ENCODE measurements at places on chromosomes 6 and 20.

- no peaks in the 10 kb centered on the region for H3K36me3 ChIP-seq
- no peaks in the 10 kb centered on the region for H3K27me3 ChIP-seq
- H3K4me3 ChIP-seq = no peak overlapping the region
- H3K4me1 ChIP-seq = no peaks in the 10 kb centered on the region
Observed at GRCh38 chr20:61668771-61669503, 396.7 kb downstream of the TAF4 start.

GRCh38 chr6:143939364-143939763 lies 68.7 kb downstream of the PLAGL1 start:
- no peaks in the 10 kb centered on the region for H3K36me3 ChIP-seq
- H3K27me3 ChIP-seq = no peaks in the 10 kb centered on the region
- H3K4me3 ChIP-seq = no peak overlapping the region
- H3K4me1 ChIP-seq = no peaks in the 10 kb centered on the region
- no peak for DNase-seq
- no peak overlapping the region for H3K27ac ChIP-seq

DNA sequence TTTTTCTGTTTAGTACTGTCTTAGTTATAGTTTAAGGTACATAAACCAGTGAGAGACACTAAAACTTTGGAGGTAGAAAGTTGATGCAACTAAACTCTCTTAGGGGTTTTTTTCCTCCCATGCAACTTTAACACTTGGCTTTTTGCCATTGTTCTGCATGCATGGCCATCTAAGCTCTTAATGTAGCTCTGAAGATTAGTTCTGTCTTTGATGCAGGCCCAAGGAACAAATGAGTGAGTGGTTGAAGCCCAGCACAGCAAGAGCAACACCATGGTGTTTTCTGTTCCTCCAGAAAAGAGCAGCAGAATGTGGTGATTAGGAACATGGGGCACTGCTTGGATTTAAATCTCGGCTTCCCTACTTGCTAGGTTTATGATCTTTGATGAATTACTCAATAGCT lies 89.3 kb downstream of the L3MBTL3 start:
- no peaks in the 10 kb centered on the region for H3K4me1 ChIP-seq
- no peak overlapping the region for H3K4me3 ChIP-seq
- no peaks in the 10 kb centered on the region for H3K36me3 ChIP-seq
- DNase-seq = no peak
- H3K27ac ChIP-seq = no peak overlapping the region

- no peak for DNase-seq
- H3K4me1 ChIP-seq = peaks cover 40% of the 10 kb centered on the region
- H3K27ac ChIP-seq = peak overlapping the region; percentile 67
- peak overlapping the region; percentile 97 for H3K4me3 ChIP-seq
Observed at GRCh38 chr20:45857882-45858216, 435 bp downstream of the ZSWIM3 start.

DNA sequence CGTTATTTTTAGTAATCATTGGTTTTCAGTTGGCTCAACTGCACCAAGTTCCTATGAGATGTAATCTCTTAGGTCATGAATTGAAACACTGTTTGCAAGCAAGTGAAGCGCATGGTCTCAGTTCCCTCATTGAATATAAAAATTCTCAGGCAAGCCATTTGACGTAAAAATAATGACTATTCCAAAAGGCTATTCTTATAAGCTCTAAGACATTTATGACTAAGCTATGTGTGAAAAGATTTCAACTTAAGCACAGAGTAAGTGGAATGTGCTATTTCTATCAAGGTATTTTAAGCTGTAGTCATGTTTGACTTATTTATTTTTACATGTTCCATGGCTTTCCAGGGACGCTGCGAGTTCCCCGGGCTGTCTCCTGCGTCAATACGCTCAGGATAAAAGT lies 248.5 kb downstream of the THBS2 start:
- peaks cover 17% of the 10 kb centered on the region for H3K4me1 ChIP-seq
- DNase-seq = no peak
- H3K4me3 ChIP-seq = no peak overlapping the region
- no peaks in the 10 kb centered on the region for H3K36me3 ChIP-seq
- no peaks in the 10 kb centered on the region for H3K27me3 ChIP-seq
- H3K27ac ChIP-seq = peak overlapping the region; percentile 45

GRCh38 chr20:300345-300990 lies 3.1 kb downstream of the ZCCHC3 start:
- H3K4me3 ChIP-seq = peak overlapping the region; percentile 74
- no peak overlapping the region for H3K27ac ChIP-seq
- no peak for DNase-seq
- H3K36me3 ChIP-seq = no peaks in the 10 kb centered on the region

- no peak overlapping the region for H3K27ac ChIP-seq
- H3K27me3 ChIP-seq = no peaks in the 10 kb centered on the region
- no peaks in the 10 kb centered on the region for H3K4me1 ChIP-seq
- DNase-seq = no peak
Observed at GRCh38 chr20:36179170-36179945, 24.8 kb downstream of the EPB41L1 start.

- H3K4me1 ChIP-seq = no peaks in the 10 kb centered on the region
- H3K27ac ChIP-seq = no peak overlapping the region
- DNase-seq = no peak
- H3K4me3 ChIP-seq = no peak overlapping the region
Observed at GRCh38 chr6:3517350-3517749, 60.5 kb upstream of the SLC22A23 start.

GRCh38 chr6:161963634-161964234 lies 689.9 kb upstream of the AGPAT4 start:
- H3K27me3 ChIP-seq = no peaks in the 10 kb centered on the region
- H3K4me1 ChIP-seq = no peaks in the 10 kb centered on the region
- H3K27ac ChIP-seq = no peak overlapping the region
- H3K36me3 ChIP-seq = no peaks in the 10 kb centered on the region

DNA sequence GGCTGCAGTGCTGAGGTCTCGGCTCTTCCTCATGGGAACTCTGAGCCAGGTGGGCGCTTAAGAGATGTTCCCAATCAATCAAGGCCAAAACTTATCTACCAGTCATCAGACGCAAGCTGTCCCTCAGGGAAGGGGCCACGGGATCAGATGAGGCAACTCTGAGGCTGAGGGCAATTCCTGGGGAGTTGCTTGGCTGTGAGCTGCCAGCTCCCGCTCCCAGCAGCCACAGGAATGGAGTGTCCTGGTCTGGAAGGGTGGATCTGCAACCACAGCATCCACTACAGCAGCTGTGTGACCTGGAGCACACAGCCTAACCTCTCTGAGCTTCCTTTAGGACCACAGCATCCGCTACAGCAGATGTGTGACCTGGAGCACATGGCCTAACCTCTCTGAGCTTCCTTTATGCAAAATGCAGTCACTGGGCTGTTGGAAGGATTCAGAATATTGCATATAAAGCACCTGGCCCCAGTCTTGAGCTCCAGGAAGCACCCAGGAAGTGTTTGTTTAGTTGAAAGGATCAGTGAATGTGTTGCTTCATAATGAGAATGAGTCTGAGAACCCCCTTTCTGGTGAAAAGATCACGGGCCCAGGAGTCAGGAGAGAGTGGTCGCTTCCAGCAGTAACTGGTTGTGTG lies 60.9 kb downstream of the TFAP2C start:
- H3K36me3 ChIP-seq = no peaks in the 10 kb centered on the region
- no peaks in the 10 kb centered on the region for H3K27me3 ChIP-seq
- H3K4me1 ChIP-seq = no peaks in the 10 kb centered on the region
- no peak overlapping the region for H3K4me3 ChIP-seq
- no peak for DNase-seq

- no peak for DNase-seq
- no peak overlapping the region for H3K4me3 ChIP-seq
- no peaks in the 10 kb centered on the region for H3K4me1 ChIP-seq
- no peak overlapping the region for H3K27ac ChIP-seq
- H3K36me3 ChIP-seq = no peaks in the 10 kb centered on the region
Observed at GRCh38 chr6:1348675-1349074, 36.8 kb downstream of the FOXQ1 start.

- H3K36me3 ChIP-seq = no peaks in the 10 kb centered on the region
- no peak overlapping the region for H3K4me3 ChIP-seq
- no peaks in the 10 kb centered on the region for H3K4me1 ChIP-seq
Observed at GRCh38 chr6:49118478-49118877, 344.6 kb downstream of the MMUT start.

GRCh38 chr20:40591536-40591935 lies 97.5 kb downstream of the MAFB start:
- H3K36me3 ChIP-seq = no peaks in the 10 kb centered on the region

- H3K27ac ChIP-seq = no peak overlapping the region
- H3K36me3 ChIP-seq = no peaks in the 10 kb centered on the region
- no peak overlapping the region for H3K4me3 ChIP-seq
- no peaks in the 10 kb centered on the region for H3K4me1 ChIP-seq
- no peak for DNase-seq
Observed at GRCh38 chr20:56780266-56780665, 151.2 kb downstream of the TFAP2C start.

- no peaks in the 10 kb centered on the region for H3K27me3 ChIP-seq
- H3K36me3 ChIP-seq = no peaks in the 10 kb centered on the region
- DNase-seq = no peak
- no peak overlapping the region for H3K4me3 ChIP-seq
- no peaks in the 10 kb centered on the region for H3K4me1 ChIP-seq
Observed at GRCh38 chr6:41697861-41698781, 37.3 kb downstream of the TFEB start.

DNA sequence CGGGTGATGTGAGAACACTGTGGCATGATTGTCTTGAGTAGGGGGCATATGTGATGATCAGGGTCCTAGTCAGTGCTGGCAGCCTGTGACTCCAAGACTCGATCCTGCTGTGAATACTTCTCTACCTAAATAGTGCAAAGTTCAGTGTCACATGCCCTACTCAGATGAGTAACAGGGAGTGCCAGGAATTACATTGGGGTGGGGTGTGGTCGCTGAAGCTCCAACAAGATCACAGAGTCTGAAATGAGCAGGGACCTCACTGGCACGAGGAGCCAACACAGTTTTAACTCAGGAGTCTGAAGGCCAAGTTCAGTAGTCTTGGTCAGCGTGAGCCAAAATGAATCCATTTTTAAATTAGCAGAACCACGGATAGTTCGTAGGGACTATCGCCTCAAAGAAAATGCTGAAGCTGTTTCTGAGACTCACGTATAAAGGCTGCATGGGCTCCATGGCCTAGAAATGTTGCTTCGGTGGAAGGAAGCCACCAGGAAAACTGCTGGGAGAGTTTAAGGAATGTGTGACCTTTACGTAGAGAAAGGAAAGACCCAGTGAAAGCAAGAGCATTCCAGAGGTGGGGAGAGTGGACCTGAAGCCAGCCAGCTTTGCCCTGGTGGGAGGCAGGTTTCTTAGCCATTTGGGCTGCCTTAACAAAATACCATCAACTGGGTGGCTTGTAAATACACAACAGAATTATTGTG lies 72.2 kb downstream of the RPP40 start:
- no peak for DNase-seq
- H3K27ac ChIP-seq = no peak overlapping the region
- H3K4me1 ChIP-seq = peaks cover 18% of the 10 kb centered on the region
- H3K4me3 ChIP-seq = no peak overlapping the region
- no peaks in the 10 kb centered on the region for H3K36me3 ChIP-seq
- H3K27me3 ChIP-seq = no peaks in the 10 kb centered on the region

GRCh38 chr20:37880726-37881591 lies 22.0 kb upstream of the VSTM2L start:
- no peak overlapping the region for H3K4me3 ChIP-seq
- no peaks in the 10 kb centered on the region for H3K4me1 ChIP-seq
- DNase-seq = no peak
- no peaks in the 10 kb centered on the region for H3K36me3 ChIP-seq
- H3K27me3 ChIP-seq = no peaks in the 10 kb centered on the region

- no peak overlapping the region for H3K27ac ChIP-seq
- peaks cover 5% of the 10 kb centered on the region for H3K4me1 ChIP-seq
- H3K27me3 ChIP-seq = no peaks in the 10 kb centered on the region
- no peak for DNase-seq
- no peaks in the 10 kb centered on the region for H3K36me3 ChIP-seq
Observed at GRCh38 chr6:63802606-63803206, 167.1 kb downstream of the PHF3 start.

DNA sequence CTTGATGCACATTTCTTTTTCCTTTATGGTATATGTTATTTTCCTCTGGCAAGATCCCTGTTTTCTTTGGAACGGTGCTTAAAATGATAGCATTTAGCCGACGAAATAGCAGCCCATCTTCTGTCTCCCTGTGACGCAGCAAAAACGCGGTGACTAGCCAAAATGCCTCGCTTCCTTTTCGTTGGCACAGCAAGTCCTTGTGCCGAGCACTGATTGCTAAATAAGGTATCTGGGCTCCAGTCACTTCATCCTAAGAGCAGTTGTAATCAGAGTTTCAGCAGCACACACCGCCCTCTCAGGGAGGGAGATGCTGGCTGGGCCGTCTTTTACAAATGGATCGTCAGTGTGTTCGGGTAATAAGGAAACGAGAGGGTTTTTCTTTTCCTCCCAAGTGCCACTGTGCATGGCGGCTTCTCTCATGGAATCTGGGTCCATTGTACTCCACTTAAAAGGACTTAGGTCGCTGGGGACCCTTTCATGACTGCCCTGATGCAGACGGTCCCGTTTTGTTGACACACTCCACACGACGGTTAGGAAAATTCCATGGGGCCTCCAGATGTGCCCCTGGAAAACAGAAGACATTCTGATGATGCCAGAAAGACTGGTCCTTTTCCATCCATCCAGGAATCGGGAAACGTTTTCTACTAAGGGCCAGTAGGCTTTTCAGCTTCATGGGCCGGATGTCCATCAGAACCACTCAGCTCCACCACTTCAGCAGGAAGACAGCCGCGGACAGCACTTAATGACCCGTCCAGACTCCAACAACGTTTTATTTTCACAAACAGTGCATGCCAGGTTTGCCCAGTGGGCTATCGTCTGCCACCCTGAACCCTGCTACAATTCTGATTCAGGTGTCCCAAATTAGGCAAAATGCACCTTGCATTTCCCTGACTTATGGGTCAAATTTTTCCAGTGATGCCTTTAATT lies 185.5 kb downstream of the CDH4 start:
- no peaks in the 10 kb centered on the region for H3K36me3 ChIP-seq
- no peaks in the 10 kb centered on the region for H3K4me1 ChIP-seq
- no peak for DNase-seq
- peak overlapping the region; percentile 17 for H3K4me3 ChIP-seq
- H3K27ac ChIP-seq = no peak overlapping the region

- H3K36me3 ChIP-seq = no peaks in the 10 kb centered on the region
- DNase-seq = no peak
- no peaks in the 10 kb centered on the region for H3K4me1 ChIP-seq
- no peak overlapping the region for H3K27ac ChIP-seq
Observed at GRCh38 chr20:42572320-42573016, 617.2 kb downstream of the PTPRT start.

DNA sequence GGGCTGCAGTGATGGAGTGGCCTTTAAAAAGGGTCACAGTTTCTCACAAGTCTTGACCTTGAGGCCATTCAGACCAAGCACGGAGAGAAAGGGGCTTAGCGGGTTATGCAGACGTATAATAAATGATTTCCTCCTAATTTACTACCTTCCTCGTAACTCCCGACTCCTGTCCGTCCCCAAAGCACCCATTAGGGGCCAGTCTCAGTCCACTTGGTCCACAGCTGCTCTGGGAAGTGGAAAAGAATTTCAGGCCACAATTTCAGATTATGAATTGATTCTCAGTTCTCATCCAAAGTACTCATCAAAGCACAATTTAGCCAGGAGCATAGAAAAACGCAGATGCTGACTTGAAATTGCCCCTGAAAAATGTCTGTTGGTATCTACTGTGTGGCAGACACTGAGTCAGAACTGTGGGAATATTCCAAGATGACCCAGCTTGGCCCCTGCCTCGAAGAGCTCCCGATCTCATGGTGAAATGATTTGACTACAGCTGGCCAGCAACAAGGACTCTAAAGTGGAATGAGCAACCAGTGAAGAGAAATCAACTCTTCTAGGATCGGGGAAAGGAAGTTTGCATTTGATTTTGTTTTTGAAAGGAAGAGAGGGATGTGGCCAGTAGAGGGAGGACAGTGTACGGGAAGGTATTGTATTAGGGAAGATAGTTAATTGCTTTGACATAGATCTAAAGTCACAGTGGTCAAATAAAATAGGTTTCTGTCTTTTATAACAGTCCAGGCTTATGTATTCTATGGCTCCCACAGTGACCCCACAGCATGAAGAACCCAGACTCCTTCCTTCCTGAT lies 15.2 kb upstream of the STK35 start:
- H3K4me3 ChIP-seq = no peak overlapping the region
- no peak for DNase-seq
- H3K4me1 ChIP-seq = no peaks in the 10 kb centered on the region
- H3K27me3 ChIP-seq = no peaks in the 10 kb centered on the region
